ENCODE measurements at places on chromosomes 12 and 14.

DNA sequence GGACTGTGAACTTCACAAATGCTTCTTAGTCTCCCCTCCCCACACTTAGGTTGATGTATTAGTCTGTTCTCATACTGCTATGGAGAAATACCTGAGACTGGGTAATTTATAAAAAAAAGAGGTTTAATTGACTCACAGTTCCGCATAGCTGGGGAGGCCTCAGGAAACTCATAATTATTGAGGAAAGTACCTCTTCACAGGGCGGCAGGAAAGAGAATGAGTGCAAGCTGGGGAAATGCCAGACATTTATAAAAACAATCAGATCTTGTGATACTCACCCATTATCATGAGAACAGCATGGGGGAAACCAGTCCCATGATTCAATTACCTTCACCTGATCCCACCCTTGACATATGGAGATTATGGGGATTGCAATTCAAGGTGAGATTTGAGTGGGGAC lies 178.8 kb downstream of the SLC38A4 start:
- no peak for DNase-seq

- no peak for DNase-seq
These were observed 54.3 kb upstream of the FBRSL1 start for GRCh38 chr12:132435486-132436187.

GRCh38 chr12:110619534-110619953 lies 5.6 kb downstream of the TCTN1 start:
- DNase-seq, result no peak

DNA sequence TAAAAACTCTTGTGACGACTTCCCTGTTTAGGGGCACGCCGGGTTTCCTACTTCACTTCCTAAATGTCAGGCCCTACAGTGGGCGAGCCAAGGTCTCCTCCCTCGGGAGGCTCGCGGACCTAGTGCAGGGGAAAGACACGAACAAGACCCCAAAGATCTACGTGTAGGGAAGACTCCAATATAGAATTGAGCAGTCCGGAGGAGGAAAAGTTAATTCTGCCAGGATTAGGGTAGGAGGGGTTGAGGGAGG lies 564 bp downstream of the ATXN3 start:
- peak; percentile 15 for DNase-seq

DNA sequence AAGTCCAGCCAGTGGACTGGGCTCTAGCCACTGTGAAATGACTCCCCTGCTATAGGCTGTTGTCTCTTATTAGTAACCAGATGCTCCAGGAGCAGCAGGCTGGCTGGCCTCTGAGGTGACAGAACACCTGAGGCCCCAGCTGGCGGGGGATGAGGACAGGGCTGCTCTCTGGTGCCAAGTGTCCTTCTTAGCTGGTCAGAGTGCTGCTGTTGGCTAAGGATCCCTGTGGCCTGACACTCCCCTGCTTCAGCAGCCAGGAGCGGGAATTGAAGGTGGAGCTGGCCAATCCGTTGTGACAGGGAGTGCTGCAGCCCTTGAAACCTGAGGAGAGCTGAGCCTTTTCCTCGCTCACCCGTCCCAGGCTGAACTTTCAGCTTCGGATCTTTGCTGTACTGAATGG lies 30.7 kb downstream of the TMEM229B start:
- DNase-seq, result peak; percentile 5

DNA sequence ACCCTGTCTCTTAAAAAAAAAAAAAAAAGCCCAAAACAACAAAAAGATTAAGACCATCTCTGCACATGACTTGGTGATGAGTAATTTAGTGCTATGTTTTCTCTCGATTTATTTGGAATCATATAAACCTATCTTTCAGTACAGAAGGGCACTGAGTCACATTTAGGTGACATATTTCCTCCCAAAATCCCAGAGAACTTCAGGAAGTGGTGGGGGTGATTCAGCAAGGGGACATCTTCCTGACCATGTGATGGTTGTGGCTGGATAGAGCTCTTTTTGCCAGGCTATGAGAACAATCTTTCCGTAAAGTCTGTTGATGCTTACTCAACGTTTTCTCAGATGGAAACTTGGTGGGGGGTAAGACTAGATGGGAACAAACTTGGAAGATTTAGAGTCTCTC lies 50.0 kb downstream of the PPFIBP1 start:
- no peak for DNase-seq

DNA sequence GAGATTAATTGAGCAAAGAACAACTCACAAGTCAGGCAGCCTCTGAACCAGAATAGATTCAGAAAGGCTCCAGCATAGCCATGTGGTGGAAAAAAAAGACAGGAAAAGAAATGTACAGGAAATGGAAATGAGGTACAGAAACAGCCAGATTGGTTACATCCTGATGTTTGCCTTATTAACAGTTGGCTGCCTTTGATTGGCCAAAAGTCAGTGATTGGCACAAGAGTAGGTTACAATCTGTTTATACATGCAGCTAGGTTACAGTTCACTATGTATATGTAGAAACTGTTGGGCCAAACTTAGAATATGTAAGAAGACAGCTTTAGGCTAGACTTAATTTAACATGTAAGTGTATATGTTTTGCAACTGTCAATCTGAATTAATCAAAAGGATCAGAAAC lies 118.9 kb downstream of the UNC79 start:
- DNase-seq, result no peak

DNA sequence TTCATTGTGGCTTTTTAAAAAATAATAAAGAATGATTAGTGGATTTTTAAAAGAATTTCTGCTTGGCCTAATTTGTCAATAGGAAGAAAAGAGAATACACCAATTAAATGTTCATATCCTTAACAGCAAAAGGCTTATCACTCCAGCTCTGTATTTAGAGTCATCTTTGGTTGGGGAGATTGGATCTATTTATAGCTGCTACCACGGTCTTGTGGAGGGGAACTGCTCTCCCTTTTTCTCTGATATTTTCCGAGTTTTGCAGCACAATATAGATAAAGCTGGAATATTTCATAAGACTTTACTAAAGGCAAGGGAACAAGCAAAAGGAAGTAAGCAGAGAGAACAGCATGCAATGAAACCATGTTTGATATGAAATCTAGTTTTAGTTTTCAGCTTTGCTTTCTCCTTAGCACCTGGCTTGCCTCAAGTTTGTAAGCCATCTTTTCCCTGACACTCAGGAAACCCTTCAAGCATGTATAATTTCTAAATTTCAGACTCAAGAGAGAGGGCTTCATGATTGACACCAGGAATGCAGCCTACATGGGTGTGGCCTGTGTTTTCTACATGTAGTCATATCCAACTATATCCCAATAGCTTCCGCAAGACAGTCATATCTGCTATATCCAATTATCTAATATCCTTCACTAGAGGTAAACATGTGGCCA lies 35.2 kb downstream of the BRMS1L start:
- DNase-seq, result no peak

- DNase-seq, result no peak
These were observed 381.1 kb downstream of the FLRT2 start for GRCh38 chr14:85911044-85911443.

DNA sequence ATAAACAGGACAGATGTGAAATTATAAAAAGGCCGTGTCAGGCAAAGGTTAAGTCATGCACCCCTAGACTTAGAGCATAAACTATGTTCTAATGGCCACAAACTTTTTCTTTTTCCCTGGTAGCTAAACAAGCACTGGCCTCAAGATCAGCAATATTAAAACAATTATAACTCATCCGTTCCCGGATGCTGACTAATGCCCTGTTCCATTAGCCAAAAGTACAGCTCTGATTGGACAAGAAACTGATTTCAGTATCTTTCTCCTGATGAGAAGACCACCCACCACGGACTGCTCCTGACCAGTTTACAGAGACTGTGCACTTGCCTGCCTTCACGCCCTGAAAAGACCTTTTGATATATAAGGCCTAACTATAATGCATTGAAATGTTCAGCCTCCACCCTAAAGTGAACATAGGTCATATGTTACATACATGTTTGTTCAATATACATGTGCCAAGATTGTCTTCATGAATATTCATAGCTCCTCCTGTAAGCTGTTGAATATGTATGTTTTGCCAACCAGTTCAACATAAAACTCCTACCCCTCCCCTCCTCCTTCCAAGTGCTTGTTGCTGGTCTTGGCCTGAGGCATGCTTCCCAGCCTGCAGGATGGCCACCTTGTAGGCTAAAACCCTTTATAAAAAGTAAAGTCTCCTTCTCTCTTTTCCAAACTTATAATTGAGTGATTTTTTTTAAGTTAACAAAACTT lies 162.0 kb downstream of the IPO8 start:
- no peak for DNase-seq

- no peak for DNase-seq
These were observed 7.5 kb downstream of the KLRG1 start for GRCh38 chr12:8996682-8997405.

All from RPMI8226 (cell line).